ENCODE measurements at places on chromosomes 12 and 14.

DNA sequence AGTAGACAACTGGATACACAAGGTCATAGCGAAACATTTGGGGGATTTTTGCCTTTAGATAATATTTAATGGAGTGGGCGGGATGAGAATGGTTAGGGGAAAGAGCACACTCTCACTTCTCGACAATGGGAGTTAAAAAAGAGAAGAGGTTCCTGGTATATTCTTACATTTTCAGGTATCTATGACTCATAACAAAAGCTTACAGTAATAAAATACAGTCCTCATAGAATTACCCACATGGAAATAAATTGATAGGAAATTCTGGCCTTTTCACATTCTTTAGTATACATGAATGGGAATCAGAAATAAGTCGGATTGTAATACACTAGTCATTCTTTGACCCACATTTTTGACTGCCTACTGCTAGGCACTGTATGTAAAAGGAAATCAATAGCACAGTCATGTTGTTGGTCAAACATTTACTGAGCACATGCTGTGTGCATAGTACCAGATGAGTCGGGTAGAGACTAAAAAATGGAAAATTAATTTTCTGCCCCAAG is 8.2 kb upstream of the CRADD start:
- H3K4me1 ChIP-seq: peaks cover 3% of the 10 kb centered on the region
- DNase-seq: no peak
- H3K36me3 ChIP-seq: peaks cover 2% of the 10 kb centered on the region

DNA sequence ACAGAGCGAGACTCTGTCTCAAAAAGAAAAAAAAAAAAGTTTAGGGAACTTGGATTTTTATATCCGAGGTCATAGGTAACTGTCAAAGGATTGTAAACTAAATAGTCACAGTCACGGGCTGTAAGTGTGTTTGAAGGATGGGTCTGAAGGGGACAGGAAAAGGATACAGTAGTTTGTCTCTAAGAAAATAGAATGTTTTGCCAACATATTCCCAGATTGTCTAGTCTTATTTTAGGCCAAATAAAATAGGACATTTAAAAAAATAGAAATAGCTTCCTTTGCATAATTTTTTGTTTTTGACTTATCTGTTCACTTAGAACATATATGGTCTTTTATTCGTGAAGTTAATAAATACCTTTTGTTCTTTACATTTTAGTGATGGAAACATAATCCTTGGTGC is 24.2 kb upstream of the REP15 start:
- H3K27ac ChIP-seq: no peak overlapping the region
- peaks cover 10% of the 10 kb centered on the region for H3K27me3 ChIP-seq
- DNase-seq: no peak
- H3K4me1 ChIP-seq: no peaks in the 10 kb centered on the region

GRCh38 chr12:115337693-115338543 is 653.9 kb upstream of the TBX3 start:
- H3K4me3 ChIP-seq: no peak overlapping the region
- H3K27ac ChIP-seq: no peak overlapping the region
- no peaks in the 10 kb centered on the region for H3K27me3 ChIP-seq
- no peaks in the 10 kb centered on the region for H3K36me3 ChIP-seq

- H3K27ac ChIP-seq: no peak overlapping the region
- H3K4me1 ChIP-seq: no peaks in the 10 kb centered on the region
- H3K4me3 ChIP-seq: no peak overlapping the region
- no peaks in the 10 kb centered on the region for H3K27me3 ChIP-seq
- DNase-seq: no peak
- H3K36me3 ChIP-seq: peaks cover 1% of the 10 kb centered on the region
Observed at GRCh38 chr12:130246560-130246959, 84.3 kb downstream of the FZD10 start.

GRCh38 chr12:63325757-63326156 is 174.8 kb upstream of the AVPR1A start:
- no peaks in the 10 kb centered on the region for H3K27me3 ChIP-seq
- H3K36me3 ChIP-seq: no peaks in the 10 kb centered on the region
- DNase-seq: no peak
- no peak overlapping the region for H3K27ac ChIP-seq

GRCh38 chr12:52132754-52133161 is 53.3 kb downstream of the SMIM41 start:
- H3K36me3 ChIP-seq: no peaks in the 10 kb centered on the region
- no peaks in the 10 kb centered on the region for H3K4me1 ChIP-seq
- DNase-seq: no peak
- H3K27ac ChIP-seq: no peak overlapping the region

DNA sequence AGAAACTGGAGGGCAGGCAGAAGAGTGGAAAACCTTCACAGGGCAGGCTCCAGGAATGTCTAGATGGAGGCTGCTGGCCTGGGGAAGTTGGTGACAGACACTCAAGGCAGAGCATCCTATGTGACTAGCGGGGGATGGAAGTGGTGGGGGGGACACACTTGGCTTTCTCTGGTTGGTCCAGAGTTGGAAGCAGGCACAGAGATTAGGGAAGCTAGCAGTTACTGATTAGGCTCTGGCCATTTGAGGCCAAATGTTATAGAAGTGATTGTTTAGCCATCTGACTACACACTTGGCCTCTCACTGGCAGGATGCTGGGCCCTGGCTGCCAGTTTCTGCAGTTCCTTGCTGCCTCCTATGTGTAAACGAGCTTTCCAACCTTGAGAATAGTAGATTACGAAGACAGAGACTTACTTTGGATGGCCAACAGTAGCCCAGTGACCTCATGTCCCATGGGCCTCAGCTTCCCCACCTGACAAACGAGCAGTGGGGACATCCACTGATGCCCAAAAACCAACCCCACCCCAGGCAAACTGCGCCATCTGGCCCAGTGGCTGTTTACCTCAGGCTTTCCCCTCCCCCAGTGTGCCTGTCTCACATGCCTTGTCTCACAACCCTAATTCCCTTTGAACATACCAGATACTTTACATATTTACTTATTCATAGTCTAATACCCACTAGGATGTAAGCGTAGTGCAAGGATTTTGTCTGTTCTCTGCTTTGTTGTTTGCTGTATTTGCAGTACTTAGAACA is 102.7 kb downstream of the PAPLN start:
- H3K4me3 ChIP-seq: no peak overlapping the region
- no peak overlapping the region for H3K27ac ChIP-seq
- peaks cover 12% of the 10 kb centered on the region for H3K4me1 ChIP-seq
- peaks cover 2% of the 10 kb centered on the region for H3K36me3 ChIP-seq
- no peaks in the 10 kb centered on the region for H3K27me3 ChIP-seq

DNA sequence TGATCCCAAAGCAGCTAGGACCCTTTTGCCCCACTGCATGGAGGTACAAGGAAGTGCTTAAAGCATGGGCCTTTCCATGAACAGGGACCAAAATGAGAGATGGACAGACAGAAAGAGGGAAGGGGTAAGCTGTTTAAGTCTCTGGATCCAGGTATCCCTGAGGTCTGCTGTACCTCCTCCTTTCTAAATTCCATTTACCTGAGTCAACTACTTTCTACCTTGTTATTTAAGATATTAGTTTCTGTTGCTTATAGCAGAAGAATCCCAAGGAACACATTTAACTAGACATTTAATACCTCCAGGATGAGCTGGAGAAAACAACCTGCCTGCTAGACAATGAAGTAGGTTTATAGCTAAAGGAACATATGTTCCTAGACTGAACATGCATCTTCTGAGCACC is 157.6 kb upstream of the TMCC3 start:
- H3K4me1 ChIP-seq: no peaks in the 10 kb centered on the region
- H3K27me3 ChIP-seq: peaks cover 19% of the 10 kb centered on the region
- no peak for DNase-seq
- H3K4me3 ChIP-seq: no peak overlapping the region
- H3K27ac ChIP-seq: no peak overlapping the region

DNA sequence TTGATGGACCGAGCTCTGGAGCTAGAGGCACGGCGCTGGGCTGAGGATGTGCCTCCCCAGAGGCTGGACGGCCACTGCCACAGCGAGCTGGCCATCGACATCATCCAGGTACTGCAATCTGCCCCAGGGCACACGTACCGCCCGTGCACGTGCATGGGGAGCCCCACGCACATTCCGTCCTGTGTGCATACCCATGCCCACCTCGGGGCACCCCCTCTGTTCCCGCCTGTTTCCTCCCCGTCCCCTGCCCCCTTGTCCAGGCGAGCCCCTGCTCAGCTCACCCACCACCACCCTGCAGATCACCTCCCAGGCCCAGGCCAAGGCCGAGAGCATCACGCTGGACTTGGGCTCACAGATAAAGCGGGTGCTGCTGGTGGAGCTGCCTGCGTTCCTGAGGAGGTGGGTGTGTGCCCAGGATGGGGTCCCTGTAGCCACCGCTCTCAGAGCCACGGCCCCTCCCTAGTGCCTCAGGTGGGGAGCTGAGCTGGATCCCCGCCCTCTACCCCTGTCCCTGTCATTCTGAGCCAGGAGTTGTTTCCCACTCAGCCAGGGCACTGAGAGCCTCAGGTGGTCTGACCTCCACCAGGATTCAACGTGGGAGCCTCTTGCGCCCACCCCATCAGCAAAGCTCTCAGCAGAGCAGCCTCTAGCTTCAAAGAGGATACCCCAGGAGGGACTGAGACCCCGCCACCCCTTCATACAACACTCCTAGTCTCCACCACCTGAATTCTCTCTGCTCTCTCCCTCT is 6.9 kb downstream of the TNFAIP2 start:
- no peak overlapping the region for H3K4me3 ChIP-seq
- no peaks in the 10 kb centered on the region for H3K4me1 ChIP-seq
- H3K27me3 ChIP-seq: peaks cover 38% of the 10 kb centered on the region
- peaks cover 4% of the 10 kb centered on the region for H3K36me3 ChIP-seq

- H3K27ac ChIP-seq: no peak overlapping the region
- H3K4me1 ChIP-seq: peaks cover 9% of the 10 kb centered on the region
- no peak for DNase-seq
- H3K27me3 ChIP-seq: peaks cover 12% of the 10 kb centered on the region
- H3K36me3 ChIP-seq: no peaks in the 10 kb centered on the region
Observed at GRCh38 chr12:81758421-81759189, 545 bp downstream of the PPFIA2 start.

GRCh38 chr12:79973801-79974200 is 38.9 kb upstream of the PPP1R12A start:
- DNase-seq: no peak
- H3K36me3 ChIP-seq: no peaks in the 10 kb centered on the region
- H3K4me1 ChIP-seq: no peaks in the 10 kb centered on the region
- H3K27me3 ChIP-seq: peaks cover 24% of the 10 kb centered on the region
- H3K4me3 ChIP-seq: no peak overlapping the region
- H3K27ac ChIP-seq: no peak overlapping the region

DNA sequence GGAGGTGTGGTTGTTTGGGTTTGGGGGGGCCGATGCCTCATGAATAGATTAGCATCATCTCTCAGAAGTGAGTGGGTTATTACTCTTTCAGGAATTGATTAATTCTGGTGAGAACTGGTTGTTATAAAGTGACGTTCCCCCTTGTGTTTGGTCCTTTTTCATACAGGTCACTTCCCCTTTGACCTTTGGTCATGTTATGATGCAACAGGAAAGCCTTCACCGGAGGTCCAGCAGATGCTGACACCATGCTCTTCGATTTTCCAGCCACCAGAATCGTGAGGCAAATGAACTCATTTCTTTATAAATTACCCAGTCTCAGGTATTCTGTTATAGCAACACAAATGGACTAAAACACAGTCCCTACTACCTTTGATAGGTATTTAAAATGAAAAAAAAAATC is 439.4 kb downstream of the NELL2 start:
- no peaks in the 10 kb centered on the region for H3K4me1 ChIP-seq
- H3K27me3 ChIP-seq: peaks cover 23% of the 10 kb centered on the region
- H3K36me3 ChIP-seq: no peaks in the 10 kb centered on the region
- H3K4me3 ChIP-seq: no peak overlapping the region
- H3K27ac ChIP-seq: no peak overlapping the region
- no peak for DNase-seq

- no peaks in the 10 kb centered on the region for H3K4me1 ChIP-seq
- no peak overlapping the region for H3K4me3 ChIP-seq
- H3K27me3 ChIP-seq: peaks cover 26% of the 10 kb centered on the region
- no peak for DNase-seq
Observed at GRCh38 chr12:3242199-3242863, 165.2 kb downstream of the TSPAN9 start.

DNA sequence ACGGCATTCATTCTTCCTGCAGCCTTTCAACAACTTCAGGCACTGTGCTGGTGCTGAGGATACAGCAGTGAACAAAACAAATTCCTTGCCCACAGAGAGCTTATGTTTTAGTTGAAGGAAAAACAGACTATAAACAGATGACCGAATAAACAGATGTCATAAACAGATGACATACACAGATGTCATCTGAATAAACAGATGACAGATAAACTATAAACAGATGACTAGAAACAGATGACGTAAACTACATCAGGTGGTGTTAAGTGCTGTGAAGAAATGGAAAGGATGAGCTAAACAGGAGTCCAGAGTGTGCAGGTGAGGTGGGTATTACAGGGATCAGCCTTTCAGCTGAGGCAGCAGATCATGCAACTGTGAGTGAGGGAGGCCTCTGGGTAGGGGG is 80.9 kb downstream of the FAR2 start:
- H3K36me3 ChIP-seq: no peaks in the 10 kb centered on the region
- no peak for DNase-seq
- no peaks in the 10 kb centered on the region for H3K27me3 ChIP-seq
- no peaks in the 10 kb centered on the region for H3K4me1 ChIP-seq
- H3K4me3 ChIP-seq: no peak overlapping the region

DNA sequence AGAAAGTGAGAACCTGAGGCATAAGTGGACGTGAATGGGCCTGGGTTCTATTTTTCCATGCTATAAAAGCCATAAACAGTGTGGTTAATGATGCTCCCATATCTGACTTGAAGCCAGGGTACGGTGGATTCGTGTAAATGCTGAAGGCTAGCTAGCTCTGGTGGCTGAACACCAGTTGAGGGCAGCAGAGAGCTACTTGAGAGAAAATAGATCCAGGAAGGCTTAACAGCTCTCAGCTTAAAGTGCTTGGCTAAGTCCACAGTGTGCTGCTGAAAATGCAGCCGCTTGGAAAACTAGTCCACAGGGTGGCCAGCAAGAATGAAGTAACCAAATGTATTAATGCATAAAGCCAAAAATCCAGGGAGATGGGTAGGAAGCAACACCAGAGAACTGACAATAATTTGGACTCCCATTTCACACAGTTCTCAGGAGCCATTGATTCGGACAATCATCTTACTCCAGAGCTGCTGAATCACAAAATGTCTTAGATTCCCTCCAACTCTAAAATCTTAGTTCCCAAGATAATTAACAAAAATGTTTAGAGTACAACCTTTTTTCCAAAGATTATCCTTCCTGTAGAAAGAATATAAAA is 15.0 kb upstream of the FOXG1 start:
- no peak overlapping the region for H3K4me3 ChIP-seq
- no peaks in the 10 kb centered on the region for H3K36me3 ChIP-seq
- DNase-seq: no peak
- H3K27me3 ChIP-seq: peaks cover 22% of the 10 kb centered on the region
- H3K4me1 ChIP-seq: no peaks in the 10 kb centered on the region

GRCh38 chr12:8648576-8649205 is 13.9 kb downstream of the MFAP5 start:
- H3K4me1 ChIP-seq: peaks cover 52% of the 10 kb centered on the region
- peak; percentile 13 for DNase-seq
- no peak overlapping the region for H3K4me3 ChIP-seq
- peak overlapping the region; percentile 64 for H3K27ac ChIP-seq
- H3K36me3 ChIP-seq: peaks cover 5% of the 10 kb centered on the region

DNA sequence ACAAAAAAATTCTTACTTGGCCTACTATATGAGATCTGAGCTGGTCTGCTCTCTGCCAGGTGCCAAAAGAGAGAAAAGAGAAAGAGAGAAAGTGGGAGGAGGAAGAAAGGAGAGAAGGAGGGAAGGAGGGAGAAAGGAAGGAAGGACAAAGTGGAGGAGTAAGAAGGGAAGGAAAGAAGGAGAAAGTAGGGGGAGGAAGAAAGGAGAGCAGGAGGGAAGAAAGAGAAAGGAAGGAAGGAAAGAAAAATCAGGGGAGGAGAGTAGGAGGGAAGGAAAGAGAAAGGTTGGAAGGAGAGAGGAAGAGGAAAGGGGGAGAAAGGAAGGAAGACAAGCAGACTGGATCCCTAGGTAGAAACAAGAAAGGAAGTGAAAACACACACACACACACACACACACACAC is 96.8 kb downstream of the RPS29 start:
- no peak overlapping the region for H3K27ac ChIP-seq
- H3K4me1 ChIP-seq: no peaks in the 10 kb centered on the region
- DNase-seq: no peak

Measured in central memory CD8-positive, alpha-beta T cell (primary cell).